Vagina (tissue), 2 donors: ENCODE measurements at places on chromosomes 1 and 21. TPM values are rescaled to one million over a fixed set of nuclear protein-coding genes. Genes with fewer than 3 reads are reported as not detected.

Gene AMY2A
- not detected for total RNA-seq

Gene TCEANC2
- total RNA-seq = 4.7 TPM

Gene FAM72B
- total RNA-seq = 1.7 TPM

Gene HAX1
- 80.3 TPM for total RNA-seq

Gene SYT14
- 0.49 TPM for total RNA-seq

Gene RAP1GAP
- total RNA-seq = 1.2 TPM

Gene ADAMTS5
- total RNA-seq = 20.4 TPM

Gene CFAP141
- total RNA-seq = not detected

DNA sequence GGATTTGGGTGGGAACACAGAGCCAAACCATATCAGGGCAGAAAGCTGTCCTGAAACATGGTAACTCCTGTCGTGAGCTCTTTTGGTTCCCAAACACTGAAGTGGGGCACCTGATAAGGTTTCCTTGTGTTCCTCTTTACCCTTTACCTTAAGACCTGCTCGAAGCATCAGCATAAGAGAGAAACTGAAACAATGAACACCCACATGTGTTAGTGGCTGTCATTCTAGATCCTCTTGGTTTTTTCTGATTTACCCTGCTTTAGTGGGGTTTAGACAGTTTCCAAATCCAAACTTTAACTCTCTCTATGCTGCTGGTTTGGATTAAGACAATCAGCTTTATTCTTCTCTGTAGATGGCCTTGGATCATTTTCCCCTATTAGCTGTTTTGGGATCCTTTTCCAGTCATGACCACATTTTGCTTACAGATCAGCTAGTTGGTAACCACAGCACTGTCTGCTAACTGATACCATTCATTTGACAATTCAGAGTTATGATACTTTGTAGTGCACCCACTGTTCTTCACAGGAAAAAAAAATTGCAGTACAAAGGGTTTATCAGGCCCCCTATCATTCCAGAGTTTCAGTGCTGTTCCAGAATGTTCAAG lies 975 bp upstream of the MNDA start:
- no peak overlapping the region for H3K27ac ChIP-seq
- H3K4me1 ChIP-seq = no peaks in the 10 kb centered on the region
- H3K27me3 ChIP-seq = no peaks in the 10 kb centered on the region

GRCh38 chr1:53608071-53608470 lies 130.9 kb downstream of the GLIS1 start:
- no peaks in the 10 kb centered on the region for H3K36me3 ChIP-seq
- H3K27ac ChIP-seq = no peak overlapping the region
- no peaks in the 10 kb centered on the region for H3K4me1 ChIP-seq
- H3K4me3 ChIP-seq = no peak overlapping the region

DNA sequence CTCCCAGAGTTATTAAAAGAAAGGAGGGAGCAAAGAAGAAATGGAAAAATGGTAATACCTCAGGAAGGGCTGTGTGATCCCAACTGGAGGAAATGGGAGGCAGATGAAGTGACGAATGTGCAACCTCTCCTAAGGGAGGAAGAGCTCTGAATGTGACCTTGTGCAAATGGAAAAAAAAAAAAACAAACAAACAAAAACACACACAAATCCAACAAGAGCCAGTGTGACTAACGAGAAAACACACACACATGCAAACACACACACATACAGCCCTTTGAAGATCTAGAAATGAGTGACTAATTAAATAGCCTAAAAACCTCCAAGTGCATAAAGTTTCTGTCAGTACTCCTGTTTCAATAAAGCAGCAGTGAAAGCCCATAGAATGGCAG lies 49.0 kb downstream of the CCN1 start:
- DNase-seq = no peak
- H3K27ac ChIP-seq = no peak overlapping the region
- H3K4me3 ChIP-seq = no peak overlapping the region
- H3K27me3 ChIP-seq = no peaks in the 10 kb centered on the region
- no peaks in the 10 kb centered on the region for H3K36me3 ChIP-seq

DNA sequence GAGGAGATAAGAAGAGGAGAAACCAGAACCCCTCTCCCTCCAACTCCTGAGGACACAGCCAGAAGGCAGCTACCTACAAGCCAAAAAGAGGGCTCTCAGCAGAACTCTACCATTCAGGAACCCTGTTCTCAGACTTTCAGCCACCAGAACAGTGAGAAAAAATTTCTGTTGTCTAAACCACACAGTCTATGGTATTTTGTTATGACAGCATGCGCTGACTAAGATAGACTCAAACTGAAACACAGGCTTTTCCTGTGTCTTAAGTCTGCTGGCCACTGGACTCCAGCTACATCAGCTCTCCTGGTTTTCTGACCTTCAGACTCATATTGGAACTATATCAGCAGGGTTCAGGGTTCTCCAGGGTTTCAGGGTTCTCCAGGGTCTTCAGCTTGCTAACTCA lies 126.5 kb upstream of the TNFSF4 start:
- H3K4me3 ChIP-seq = no peak overlapping the region
- no peaks in the 10 kb centered on the region for H3K4me1 ChIP-seq
- DNase-seq = no peak
- H3K27ac ChIP-seq = no peak overlapping the region
- no peaks in the 10 kb centered on the region for H3K27me3 ChIP-seq

DNA sequence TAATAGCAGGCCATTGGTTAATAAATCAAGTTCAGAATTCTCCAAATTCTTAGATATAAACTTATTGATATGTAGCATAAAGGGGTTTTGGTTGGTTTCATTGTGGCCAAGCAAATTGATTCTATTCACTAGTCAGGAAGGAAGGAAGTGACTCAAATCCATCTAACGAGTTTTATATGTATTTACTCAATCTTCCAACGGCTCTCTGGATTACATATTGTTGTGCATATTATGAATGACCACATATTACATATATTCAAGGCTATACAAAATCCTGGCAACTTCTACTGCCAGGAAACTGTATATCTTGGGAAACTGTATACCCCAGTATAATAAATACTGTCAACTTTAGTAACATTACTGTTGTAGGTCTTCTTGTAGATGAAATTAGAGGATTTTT lies 20.1 kb upstream of the PDE4B start:
- H3K4me3 ChIP-seq = no peak overlapping the region
- no peak for DNase-seq
- no peaks in the 10 kb centered on the region for H3K4me1 ChIP-seq
- no peaks in the 10 kb centered on the region for H3K36me3 ChIP-seq
- H3K27ac ChIP-seq = no peak overlapping the region

- no peak overlapping the region for H3K4me3 ChIP-seq
- no peaks in the 10 kb centered on the region for H3K36me3 ChIP-seq
- H3K27me3 ChIP-seq = no peaks in the 10 kb centered on the region
- DNase-seq = no peak
- H3K27ac ChIP-seq = no peak overlapping the region
Measured at GRCh38 chr1:63973005-63973419, 199.2 kb downstream of the ROR1 start.

GRCh38 chr1:215192306-215192705 lies 109.8 kb downstream of the KCNK2 start:
- no peaks in the 10 kb centered on the region for H3K27me3 ChIP-seq
- no peak overlapping the region for H3K27ac ChIP-seq
- no peaks in the 10 kb centered on the region for H3K4me1 ChIP-seq
- DNase-seq = no peak
- H3K4me3 ChIP-seq = no peak overlapping the region

- no peak overlapping the region for H3K4me3 ChIP-seq
Measured at GRCh38 chr21:43726686-43727518, 8.0 kb downstream of the PDXK start.

DNA sequence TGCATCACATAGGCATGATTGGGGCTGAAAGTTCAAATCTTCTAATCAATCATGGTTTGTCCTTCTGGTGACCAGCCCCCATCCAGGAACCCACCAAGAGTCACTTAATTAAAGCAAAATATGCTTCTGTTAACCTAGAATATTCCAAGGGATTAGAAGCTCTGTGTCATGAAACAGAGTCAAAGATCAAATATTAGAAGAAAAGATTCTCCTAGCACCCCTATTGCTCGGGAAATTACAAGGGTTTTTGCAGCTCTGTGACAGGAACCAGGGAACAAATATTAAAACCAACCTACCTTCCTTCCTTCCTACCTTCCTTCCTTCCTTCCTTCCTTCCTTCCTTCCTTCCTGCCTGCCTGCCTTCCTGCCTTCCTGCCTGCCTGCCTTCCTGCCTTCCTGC lies 31.8 kb upstream of the ACTN2 start:
- H3K27ac ChIP-seq = no peak overlapping the region
- H3K4me1 ChIP-seq = no peaks in the 10 kb centered on the region
- H3K36me3 ChIP-seq = no peaks in the 10 kb centered on the region
- H3K27me3 ChIP-seq = no peaks in the 10 kb centered on the region

- no peak overlapping the region for H3K27ac ChIP-seq
- H3K36me3 ChIP-seq = no peaks in the 10 kb centered on the region
- DNase-seq = no peak
Measured at GRCh38 chr1:114466334-114467014, 44.5 kb downstream of the TRIM33 start.

GRCh38 chr21:45848331-45848730 lies 133.2 kb upstream of the COL6A1 start:
- H3K27me3 ChIP-seq = no peaks in the 10 kb centered on the region
- DNase-seq = no peak
- no peaks in the 10 kb centered on the region for H3K36me3 ChIP-seq

DNA sequence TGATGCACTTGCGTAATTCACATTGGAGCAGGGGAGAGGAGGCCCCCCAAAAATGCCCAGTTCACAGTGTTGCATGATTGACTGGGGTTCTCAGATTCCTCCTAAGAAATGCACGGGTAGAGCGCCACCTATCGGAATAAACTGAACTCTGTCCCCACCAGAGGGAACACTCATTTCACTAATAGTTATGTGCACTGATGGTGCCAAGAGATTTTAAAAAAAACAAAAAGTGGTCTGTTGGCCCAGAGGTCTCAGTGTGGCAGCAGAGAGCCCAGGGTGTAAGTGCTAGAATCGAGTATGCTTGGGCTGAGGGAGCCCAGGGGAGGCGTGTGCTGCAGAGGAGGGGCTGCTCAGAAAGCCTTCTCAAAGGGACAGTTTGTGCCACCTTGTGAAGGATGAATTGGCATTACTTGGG lies 6.9 kb downstream of the PINK1 start:
- DNase-seq = no peak
- H3K4me3 ChIP-seq = no peak overlapping the region
- H3K4me1 ChIP-seq = peaks cover 8% of the 10 kb centered on the region
- no peaks in the 10 kb centered on the region for H3K36me3 ChIP-seq
- H3K27ac ChIP-seq = no peak overlapping the region
